HL-60 (cell line): ENCODE measurements at places on chromosomes 4 and X.

- peak; percentile 11 for DNase-seq
These were observed 28.4 kb upstream of the TNIP3 start for GRCh38 chr4:121192480-121192879.

GRCh38 chr4:4491396-4491893 lies 50.4 kb downstream of the STX18 start:
- DNase-seq = no peak

GRCh38 chrX:57121816-57122215 lies 468 bp upstream of the SPIN2B start:
- DNase-seq = no peak

DNA sequence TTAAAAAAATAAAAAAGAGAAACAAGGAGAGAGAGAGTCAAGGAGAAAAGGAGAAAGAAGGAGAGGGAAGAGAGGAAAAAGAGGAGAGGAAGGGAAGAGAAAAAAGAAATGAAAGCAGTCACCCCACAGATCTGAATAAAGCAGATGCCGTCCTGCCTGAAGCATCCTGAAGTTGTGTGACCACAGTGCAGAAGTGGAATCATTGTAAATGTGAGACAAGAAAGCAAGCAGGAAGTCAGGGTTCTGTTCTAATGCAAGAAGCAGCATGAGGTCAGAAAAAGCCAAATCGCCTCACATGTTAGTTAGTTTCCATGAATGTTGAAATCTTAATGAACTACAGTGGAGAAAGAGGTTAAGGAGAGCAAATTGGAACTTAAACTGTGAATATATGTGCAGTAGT lies 692.5 kb downstream of the CENPC start:
- no peak for DNase-seq

GRCh38 chrX:153455571-153455970 lies 9.7 kb upstream of the TREX2 start:
- DNase-seq = no peak

GRCh38 chr4:33411182-33411581 lies 2691.0 kb downstream of the PCDH7 start:
- no peak for DNase-seq

GRCh38 chr4:3634894-3635820 lies 102.9 kb upstream of the LRPAP1 start:
- no peak for DNase-seq

- DNase-seq = no peak
These were observed 89.4 kb upstream of the MYOZ2 start for GRCh38 chr4:119046263-119046662.

GRCh38 chr4:184784628-184785257 lies 41.0 kb downstream of the ACSL1 start:
- DNase-seq = no peak
